Cortex of kidney (tissue), 1 donor: ENCODE measurements at places on chromosomes 16 and 17.

- DNase-seq = no peak
Measured at GRCh38 chr17:47621293-47622179, 28.2 kb upstream of the KPNB1 start.

GRCh38 chr16:47565454-47565853 is 104.3 kb downstream of the PHKB start:
- DNase-seq = no peak

DNA sequence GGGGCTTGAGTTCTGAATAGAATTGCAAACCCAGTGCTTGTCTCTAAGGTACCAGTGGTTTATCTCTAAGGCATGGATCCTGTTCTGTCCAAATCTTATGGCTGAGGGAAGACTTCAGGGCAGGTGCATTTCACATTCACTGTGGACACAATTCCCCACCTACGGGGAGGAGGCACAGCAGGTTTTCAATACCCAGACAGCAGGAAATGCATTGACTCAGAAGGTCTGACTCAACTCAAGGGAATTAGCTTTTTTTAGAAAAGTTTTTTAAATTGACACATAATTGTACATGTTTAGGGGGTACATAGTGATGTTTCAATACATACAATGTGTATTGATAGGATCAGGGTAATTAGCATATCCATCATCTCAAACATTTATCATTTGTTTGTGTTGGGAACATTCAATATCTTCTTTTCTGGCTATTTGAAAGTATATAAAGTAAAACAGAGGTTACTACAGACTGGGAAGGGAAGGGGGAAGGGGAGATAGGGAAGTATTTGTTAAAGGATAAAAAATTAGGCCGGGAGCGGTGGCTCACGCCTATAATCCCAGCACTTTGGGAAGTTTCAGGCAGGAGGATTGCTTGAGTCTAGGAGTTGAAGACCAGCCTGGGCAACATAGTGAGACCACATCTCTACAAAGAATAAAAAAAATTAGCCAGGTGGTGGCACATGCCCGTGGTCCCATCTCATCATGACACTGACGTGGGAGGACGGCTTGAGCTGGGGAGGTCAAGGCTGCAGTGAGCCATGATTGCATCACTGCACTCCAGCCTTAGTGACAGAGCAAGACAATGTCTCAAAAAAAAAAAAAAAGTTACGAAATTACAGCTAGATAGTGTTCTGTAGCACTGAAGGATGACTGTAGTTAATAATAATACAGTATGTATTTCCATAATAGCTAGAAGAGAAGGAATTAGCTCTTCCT is 54.9 kb downstream of the RGS9 start:
- no peak for DNase-seq

DNA sequence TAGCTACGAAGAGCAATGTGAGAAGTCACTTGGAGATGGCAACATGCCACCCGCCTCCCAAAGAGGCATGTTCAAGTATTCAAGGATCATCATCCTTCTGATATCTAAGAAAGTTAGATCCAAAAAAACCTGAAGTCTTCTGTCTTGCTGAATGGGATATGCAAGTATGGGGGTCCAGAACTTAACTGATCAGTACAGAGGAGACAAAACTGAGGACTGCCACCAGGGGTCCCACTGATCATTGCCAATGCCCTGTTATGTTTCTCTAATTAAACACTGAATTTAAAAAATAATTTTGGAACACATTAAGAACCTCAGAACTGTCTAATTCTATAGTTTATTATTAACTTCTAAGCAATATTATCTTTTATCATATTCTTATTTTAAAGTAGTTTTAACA is 99.7 kb downstream of the CDH8 start:
- DNase-seq = no peak

GRCh38 chr17:81121841-81122733 is 43.2 kb upstream of the PVALEF start:
- no peak for DNase-seq

DNA sequence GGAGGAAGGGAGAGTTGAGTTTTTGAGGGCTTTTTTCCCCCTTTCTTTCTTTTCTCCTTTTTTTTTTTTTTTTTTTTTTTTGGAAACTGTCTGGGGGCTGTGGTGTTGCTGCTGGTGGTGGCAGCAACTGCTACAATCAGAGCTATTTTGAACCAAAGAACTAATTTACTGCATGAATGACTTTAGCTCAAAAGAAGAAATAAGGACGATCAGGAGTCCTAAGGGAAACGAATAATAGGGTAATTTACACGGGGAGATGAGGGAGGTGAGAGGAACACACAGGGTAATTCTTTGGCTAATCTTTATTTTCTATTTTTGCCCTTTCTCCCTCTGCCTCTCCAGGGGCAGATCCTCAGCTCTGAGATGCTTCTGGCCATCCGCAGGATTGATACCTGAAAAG is 119.8 kb downstream of the TMEM132E start:
- no peak for DNase-seq

DNA sequence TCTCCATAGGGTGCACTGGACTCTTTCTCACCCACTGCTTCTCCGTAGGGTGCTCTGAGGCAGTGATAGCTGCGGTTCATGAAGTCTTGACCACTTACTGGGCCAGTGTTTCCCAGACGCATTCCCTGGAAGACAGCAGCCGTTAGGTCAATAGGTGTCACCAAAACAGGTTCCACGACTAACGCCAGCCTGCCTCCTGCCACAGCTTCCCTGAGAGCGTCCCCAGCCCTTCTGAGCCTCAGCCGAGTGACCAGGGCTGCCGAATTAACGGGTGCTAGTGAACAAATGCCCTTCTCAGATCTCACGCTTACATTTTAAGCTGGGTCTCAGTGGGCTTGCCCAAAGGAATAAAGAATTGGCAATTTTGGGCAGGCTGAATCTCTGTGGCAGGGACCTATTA is 188.7 kb upstream of the TNRC6C start:
- no peak for DNase-seq

DNA sequence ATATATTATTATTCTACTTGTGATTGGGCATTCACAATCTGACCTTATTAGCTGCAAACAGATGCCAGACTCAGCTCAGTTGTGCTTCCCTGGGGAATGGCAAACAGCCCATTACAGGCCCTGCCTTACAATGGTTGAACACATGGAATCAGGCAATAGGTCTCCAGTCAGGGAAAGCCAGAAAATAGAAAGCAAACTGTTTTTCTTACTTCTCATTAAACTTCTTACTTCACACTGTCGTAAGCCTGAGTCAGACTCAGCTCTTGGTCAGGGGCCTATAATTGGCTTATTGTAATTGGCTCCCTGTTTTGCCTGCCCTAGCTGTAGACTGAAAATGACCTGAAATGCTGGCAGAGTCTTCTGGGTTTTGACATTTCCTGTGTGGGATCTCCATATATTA is 77.0 kb upstream of the CA10 start:
- no peak for DNase-seq

- DNase-seq = no peak
Measured at GRCh38 chr16:23535901-23536300, 21.2 kb downstream of the EARS2 start.

DNA sequence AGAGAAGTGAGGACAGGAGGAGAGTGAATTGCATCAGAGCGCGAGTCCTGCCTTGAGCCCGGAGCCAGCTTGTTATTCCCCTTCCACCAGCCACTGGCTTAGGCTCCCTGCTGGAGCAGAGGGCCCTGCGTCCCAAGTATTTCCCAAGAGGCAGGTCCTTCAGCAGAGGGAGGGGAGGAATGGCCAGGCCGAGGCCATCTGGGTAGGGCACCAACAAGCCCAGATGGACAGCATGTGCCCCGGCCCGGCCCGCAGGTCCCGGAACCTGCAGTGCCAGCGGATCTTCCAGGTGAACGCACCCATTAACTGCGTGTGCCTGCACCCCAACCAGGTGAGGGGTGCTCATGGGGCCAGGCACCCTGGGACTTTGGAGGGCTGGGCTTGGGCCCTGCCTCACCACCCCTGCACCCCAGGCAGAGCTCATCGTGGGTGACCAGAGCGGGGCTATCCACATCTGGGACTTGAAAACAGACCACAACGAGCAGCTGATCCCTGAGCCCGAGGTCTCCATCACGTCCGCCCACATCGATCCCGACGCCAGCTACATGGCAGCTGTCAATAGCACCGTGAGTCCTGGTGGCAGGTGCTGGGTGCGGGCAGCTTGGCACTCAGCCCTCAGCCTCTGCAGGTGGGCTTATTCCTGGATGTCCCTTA is 1.7 kb downstream of the MLST8 start:
- DNase-seq = no peak

DNA sequence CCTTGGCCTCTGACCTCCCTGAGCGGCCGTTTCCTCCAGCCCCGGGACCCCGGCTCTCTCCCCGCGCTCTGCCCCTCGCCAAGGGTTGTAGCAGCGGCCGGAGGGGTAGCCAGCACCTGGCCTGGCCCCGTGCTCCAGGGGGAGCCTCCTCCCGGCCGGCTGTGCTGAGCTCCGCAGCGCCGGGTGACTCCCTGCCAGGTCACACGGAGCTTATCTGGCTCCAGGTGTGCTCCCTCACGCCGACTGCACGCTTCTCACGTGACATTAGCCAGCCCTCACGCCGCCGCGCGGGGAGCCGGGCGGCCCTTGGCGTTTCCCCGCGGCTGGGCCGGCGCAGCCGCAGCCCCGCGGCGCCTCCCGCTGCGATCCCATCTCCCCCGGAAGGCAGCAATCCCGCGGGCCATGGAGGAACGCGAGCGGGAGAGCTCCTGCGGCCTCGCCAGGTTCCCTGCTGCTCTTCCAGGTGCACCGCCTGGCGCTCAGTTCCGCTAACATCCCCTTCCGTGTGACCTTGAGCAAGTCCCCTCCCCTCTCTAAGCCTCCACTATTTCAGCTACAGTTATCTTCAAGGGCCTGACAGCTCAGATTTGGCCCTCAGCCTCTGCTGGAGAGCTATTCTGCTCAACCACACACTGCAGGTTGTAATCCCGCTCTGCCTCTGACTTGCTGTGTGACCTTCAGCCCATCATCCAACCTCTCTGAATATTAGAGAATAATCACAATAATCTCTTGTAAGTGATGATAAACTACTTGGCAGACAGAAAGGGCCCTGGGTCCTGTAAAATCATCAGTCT is 3.4 kb downstream of the MYO18A start:
- no peak for DNase-seq

- no peak for DNase-seq
Measured at GRCh38 chr16:2774161-2774891, 2.8 kb downstream of the ELOB start.
